ENCODE measurements at places on chromosomes 11 and 22. TPM values are rescaled to one million over a fixed set of nuclear protein-coding genes. Genes with fewer than 3 reads are reported as not detected.

The FAM180B gene
- not detected for total RNA-seq

The EFCAB6 gene
- 0.71 TPM for total RNA-seq

The CTSW gene
- total RNA-seq: 1.7 TPM

The OR8D4 gene
- not detected for total RNA-seq

The PGM2L1 gene
- total RNA-seq: 8.8 TPM

The OR8H2 gene
- not detected for total RNA-seq

DNA sequence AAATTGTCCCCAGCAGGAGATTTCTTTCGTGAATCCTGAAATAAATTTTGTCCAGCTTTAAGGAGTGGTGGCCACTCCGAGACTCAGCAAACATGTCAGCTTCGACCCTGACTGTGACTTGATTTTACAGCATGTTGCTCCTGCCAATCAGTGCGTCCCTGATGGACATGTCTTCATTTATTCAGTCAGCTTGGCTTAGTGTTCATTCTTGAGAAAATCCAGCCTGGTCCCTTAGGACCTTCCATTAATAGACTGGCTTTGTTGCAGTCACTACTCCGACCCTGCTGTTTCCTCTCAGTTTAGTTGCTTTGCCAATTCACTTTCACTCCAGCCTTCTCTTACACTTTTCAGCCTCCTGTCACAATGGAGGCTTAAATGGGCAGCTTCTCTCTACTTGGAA, 30.5 kb downstream of the TMPRSS5 start:
- no peak for DNase-seq

- no peak for DNase-seq
Measured at GRCh38 chr22:44225091-44225689, 44.5 kb downstream of the PARVG start.

- peak; percentile 56 for DNase-seq
Measured at GRCh38 chr11:62909107-62909894, 11.9 kb downstream of the CHRM1 start.

- DNase-seq: no peak
Measured at GRCh38 chr11:11847082-11847481, 5.3 kb downstream of the USP47 start.

- DNase-seq: no peak
Measured at GRCh38 chr11:21636561-21636960, 556.3 kb upstream of the ANO5 start.

DNA sequence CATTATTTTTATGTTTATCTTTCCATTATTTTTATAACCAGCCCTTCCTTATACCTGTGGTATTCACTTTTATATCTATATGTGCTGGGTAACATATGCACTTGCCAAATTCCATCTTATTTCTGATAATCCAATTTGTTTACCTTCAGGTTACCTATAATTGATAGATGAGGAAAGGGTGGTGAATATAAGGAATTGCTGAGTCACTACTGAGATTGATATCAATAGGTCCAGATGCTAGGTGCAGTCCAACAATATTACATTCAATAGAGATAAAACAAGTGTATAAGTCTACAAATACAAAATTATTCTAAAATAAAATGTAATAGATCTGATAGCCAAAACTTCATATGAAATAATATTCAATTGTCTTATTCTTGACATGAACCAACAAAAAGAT, 759.0 kb upstream of the CCDC90B start:
- DNase-seq: no peak

DNA sequence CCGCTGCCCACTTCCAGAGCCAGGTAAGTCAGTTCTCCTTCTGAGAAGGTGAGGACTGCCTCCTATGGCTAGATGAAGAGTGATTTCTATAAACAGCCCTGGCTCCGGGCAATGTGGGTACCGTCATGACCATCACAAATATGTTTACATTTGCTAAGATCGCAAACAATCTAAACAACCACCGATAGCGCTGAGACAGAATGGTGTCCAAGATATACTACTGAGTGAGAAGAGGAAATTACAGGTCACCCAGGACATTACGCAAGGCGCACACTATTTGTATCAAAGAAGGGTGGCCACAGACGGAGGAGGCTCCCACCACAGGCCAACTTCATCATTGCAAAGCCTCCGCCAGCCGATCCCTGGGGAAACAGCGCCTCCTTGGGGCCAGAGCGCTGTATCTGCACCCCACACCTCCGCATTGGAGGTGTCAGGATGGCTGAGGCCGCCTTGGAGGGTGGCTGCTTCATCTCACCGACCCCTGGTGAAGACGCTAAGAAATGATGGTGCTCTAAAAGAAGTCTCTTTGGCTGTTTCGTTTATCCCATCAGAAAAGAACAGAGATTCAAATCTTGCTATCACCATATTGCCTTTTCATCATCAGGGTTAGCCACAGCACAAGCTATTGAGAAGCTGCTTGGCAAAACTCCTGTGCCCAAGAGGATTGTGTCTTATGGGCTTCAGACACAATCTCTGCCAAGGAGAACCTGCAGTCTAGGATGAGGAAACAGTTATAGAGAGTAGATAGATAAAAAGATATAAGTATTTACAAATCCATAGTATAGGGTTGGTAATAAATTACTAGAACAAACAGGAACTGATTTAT, 12.3 kb upstream of the ASRGL1 start:
- peak; percentile 87 for DNase-seq

DNA sequence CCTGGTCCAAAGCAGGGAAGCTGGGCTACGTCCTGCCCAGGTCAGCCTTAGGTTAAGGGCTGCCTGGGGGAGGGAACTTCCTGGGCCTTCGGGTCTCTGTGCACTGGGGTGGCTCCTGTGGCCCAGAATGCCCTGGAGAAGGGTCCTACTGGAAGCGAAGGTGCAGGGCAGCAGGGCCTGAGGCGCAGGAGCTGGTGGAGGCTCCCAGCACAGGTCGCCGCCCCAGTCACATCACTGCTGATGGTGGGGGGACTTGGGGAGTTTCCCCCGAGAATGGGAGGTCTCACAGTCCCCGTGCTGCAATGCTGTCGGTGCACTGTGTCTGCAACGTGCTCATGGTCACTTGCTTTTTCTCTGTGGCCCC, 815 bp upstream of the SMIM38 start:
- no peak for DNase-seq

DNA sequence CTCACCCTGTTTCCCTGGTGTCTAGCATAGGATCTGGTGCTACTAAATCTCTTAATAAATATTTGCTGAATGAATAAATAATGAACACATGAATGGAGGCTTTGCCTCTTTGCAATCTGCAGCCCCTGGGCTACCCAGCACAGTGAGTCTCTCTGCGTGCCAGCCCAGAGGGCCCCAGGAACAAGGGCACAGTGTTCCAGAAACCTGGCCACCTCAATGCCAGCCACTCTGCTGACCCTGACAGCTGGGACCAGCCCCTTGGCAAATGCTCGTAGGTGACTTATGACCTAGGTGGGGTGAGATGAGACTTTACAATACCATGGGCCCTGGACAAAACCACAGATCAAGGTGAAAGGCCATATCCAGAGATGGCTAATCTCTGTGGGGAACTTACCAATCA, 31.6 kb downstream of the UQCR10 start:
- DNase-seq: no peak

DNA sequence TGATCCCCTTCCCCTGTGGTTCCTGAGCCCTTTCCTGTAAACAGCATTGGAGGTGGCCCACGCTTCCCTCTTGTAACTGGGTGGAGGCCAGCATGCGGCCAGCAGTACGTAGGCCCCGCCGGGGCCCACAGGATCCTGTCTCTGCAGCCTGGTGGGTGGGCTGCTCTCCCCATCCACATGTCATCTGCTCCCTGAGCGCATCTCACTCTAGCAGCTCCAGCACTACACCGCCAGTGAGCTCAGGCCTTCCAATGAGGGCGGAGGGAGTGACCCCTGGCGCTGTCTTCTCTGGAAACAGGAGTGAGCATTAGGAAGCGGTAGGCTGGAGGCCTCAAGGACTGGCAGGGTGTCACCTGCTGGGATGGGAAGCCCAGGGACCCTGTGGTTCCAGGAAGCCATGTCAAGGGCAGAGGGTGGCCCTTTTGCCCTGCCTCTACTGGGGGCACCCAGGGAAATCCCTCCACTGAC, 363.9 kb downstream of the TBC1D22A start:
- no peak for DNase-seq

DNA sequence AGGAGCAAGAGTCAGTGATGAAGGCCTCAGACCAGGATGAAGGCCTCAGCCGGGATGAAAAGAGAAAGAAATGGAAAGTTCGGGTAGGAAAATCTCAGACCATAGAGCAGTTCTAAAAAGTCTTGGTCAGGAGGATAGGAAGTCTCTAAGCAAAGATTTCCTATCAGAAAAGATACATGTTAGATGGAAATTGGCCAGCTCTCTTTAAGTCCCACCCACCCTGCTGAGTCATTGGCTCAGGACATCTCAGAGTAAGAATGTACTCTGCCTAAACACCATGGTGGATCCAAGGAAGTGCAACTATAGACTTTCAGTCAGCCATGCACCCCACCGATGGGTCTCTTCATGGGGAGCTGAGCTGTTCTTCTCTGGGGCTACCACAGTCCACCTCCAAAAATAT, 4.4 kb downstream of the OR8B3 start:
- peak; percentile 4 for DNase-seq

Measured in activated CD4-positive, alpha-beta T cell treated with anti-CD3 and anti-CD28 coated beads for 36 hours (primary cell).